ENCODE measurements at places on chromosomes 5 and 9. TPM values are rescaled to one million over a fixed set of nuclear protein-coding genes. Genes with fewer than 3 reads are reported as not detected.

The ANXA2R gene
- polyA plus RNA-seq: 0.82 TPM

The TAS2R1 gene
- polyA plus RNA-seq: 0.15 TPM

The AQP3 gene
- 42.2 TPM for polyA plus RNA-seq

The SLC34A1 gene
- polyA plus RNA-seq: 178 TPM

The BTNL8 gene
- not detected for polyA plus RNA-seq

The PCA3 gene
- polyA plus RNA-seq: 0.11 TPM

The CARTPT gene
- not detected for polyA plus RNA-seq

The SEMA6A gene
- 56.2 TPM for polyA plus RNA-seq

The TPPP gene
- polyA plus RNA-seq: 0.93 TPM

The IRX4 gene
- polyA plus RNA-seq: 1.3 TPM

The HCN1 gene
- polyA plus RNA-seq: 0.03 TPM

The LCN15 gene
- polyA plus RNA-seq: 0.06 TPM

The WDR38 gene
- 0.27 TPM for polyA plus RNA-seq

The FGF1 gene
- 2.2 TPM for polyA plus RNA-seq

The CATSPER3 gene
- polyA plus RNA-seq: 0.67 TPM

The SPINK13 gene
- 0.78 TPM for polyA plus RNA-seq

The CCL27 gene
- polyA plus RNA-seq: 0.86 TPM

The IFNA17 gene
- not detected for polyA plus RNA-seq

The FUT7 gene
- polyA plus RNA-seq: not detected

The RGS7BP gene
- 1.4 TPM for polyA plus RNA-seq

The SLC6A3 gene
- polyA plus RNA-seq: 0.64 TPM

The DBH gene
- 0.77 TPM for polyA plus RNA-seq

The FAM240B gene
- 0.21 TPM for polyA plus RNA-seq

The PCDHGA8 gene
- polyA plus RNA-seq: 0.47 TPM

The TJP2 gene
- 86.8 TPM for polyA plus RNA-seq
